ENCODE measurements at places on chromosomes 3 and 15. TPM values are rescaled to one million over a fixed set of nuclear protein-coding genes. Genes with fewer than 3 reads are reported as not detected.

ARNT2 gene
- 22.0 TPM for total RNA-seq

GPR171 gene
- not detected for total RNA-seq

ACKR4 gene
- 0.23 TPM for total RNA-seq

GOLGA6L4 gene
- total RNA-seq: under 0.01 TPM

SSUH2 gene
- total RNA-seq: not detected

TMEM212 gene
- total RNA-seq: not detected

PROS1 gene
- 157 TPM for total RNA-seq

BNC1 gene
- 10.2 TPM for total RNA-seq

MON1A gene
- 8.9 TPM for total RNA-seq

LEKR1 gene
- total RNA-seq: 0.12 TPM

SLC24A5 gene
- not detected for total RNA-seq

SMCO1 gene
- total RNA-seq: not detected

PAQR5 gene
- 0.17 TPM for total RNA-seq

UPK1B gene
- not detected for total RNA-seq

TFDP2 gene
- total RNA-seq: 19.7 TPM

BOC gene
- 49.4 TPM for total RNA-seq

ANKUB1 gene
- not detected for total RNA-seq

AGBL1 gene
- total RNA-seq: not detected

PLSCR2 gene
- total RNA-seq: not detected

FGF12 gene
- 0.09 TPM for total RNA-seq

CLRN1 gene
- total RNA-seq: not detected

SPATA12 gene
- not detected for total RNA-seq

CTSH gene
- 14.0 TPM for total RNA-seq

MAN2A2 gene
- 7.5 TPM for total RNA-seq

ECE2 gene
- total RNA-seq: not detected

CHRNA7 gene
- total RNA-seq: not detected

IMPG2 gene
- total RNA-seq: 0.17 TPM

PARL gene
- total RNA-seq: 35.4 TPM

Data from pericardium fibroblast (primary cell).